ENCODE measurements at places on chromosomes 1 and 21.

DNA sequence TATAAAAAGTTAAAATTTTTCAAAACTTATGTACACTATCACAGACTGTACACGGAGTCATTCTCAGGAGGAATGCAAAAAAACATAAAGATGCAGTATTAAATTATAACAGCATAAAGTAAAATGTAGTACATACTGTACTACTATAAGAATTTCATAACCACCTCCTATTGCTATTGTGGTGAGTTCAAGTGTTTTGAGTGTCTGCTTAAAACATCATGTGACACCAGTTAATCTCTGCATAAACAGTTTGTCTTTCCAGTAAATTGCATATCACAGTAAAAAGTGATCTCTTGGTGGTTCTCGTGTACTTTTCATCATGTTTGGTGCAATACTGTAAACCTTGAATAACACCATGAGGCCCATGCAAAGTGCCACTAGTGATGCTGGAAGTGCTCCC lies 45.2 kb downstream of the SDCCAG8 start:
- no peak for DNase-seq

- DNase-seq, result no peak
Observed at GRCh38 chr1:183164340-183164739, 21.7 kb upstream of the LAMC2 start.

DNA sequence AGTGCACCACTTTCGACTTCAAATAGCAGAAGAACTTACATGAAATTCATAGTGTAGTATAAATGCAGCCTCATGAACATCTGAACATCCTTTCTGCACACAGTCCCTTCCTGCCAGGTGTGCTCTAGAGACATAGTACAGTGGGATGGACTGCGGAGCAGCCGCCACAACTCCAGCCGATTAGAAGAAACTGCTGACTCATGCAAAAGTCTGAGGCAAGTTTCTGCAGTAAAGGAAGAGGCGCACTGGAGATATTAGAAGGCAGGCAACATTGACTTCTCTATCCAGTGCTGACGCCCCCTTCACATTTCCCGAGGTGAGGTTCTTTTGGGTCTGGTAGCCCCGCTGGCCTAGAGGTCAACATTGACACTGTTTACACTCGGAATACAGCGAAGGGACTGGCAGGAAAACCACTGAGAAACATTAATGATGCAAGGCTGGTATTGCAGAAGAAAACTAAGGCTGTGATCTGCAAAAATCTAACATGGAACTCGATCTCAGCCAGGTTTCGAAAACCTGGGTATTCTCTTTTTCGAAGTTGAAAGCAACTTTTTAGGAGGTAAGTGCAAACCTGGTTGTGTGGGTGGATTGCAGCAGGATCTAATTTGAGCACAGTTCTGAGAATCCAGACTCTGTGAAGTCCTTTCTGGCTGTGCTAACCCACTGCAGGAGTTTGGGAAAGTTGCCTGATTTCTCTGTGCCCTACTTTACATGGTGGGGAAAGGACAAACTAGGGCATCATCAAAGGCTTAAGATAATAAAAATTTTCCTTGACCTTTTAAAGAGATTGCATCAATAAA lies 90.7 kb downstream of the CDC7 start:
- no peak for DNase-seq

GRCh38 chr1:115190540-115191170 lies 101.4 kb upstream of the TSPAN2 start:
- DNase-seq, result no peak

DNA sequence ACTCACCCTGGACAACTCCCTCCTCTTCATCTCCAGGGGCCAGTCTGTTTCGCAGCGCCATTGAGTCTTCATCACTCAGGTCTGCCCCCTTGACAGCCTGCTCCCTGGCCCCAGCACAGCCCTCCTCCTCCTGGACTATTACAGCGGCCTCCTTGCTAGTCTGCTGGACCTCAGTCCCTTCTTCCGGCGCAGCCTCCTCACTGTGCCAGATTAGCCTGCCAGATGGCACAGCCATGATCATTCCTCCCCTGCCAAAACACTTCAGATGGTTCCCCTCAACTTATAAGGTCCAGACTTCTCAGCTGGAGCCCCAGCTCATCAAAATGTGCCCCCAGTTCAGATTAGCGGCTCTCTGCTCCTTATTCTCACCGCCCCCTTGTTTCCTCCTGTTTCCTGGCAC lies 7.0 kb upstream of the CELSR2 start:
- no peak for DNase-seq

DNA sequence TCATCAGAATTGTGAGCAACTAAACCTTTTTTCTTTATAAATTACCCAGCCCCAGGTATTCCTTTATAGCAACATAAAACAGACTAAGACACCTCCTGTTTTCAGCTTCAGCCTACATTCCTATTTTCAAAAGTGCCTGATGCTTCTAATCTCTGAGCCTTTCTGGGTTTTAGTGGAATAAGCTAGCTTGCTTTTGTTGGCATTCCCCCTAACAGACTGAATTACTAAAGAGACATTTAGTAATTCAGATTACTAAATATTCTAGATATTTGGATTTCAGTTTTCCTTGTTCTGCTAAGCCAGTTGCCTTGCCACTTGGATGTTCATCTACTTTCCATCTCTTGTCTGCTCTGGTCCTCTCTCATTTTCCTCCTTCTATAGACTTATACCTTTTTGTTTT lies 10.5 kb upstream of the GNG12 start:
- no peak for DNase-seq

DNA sequence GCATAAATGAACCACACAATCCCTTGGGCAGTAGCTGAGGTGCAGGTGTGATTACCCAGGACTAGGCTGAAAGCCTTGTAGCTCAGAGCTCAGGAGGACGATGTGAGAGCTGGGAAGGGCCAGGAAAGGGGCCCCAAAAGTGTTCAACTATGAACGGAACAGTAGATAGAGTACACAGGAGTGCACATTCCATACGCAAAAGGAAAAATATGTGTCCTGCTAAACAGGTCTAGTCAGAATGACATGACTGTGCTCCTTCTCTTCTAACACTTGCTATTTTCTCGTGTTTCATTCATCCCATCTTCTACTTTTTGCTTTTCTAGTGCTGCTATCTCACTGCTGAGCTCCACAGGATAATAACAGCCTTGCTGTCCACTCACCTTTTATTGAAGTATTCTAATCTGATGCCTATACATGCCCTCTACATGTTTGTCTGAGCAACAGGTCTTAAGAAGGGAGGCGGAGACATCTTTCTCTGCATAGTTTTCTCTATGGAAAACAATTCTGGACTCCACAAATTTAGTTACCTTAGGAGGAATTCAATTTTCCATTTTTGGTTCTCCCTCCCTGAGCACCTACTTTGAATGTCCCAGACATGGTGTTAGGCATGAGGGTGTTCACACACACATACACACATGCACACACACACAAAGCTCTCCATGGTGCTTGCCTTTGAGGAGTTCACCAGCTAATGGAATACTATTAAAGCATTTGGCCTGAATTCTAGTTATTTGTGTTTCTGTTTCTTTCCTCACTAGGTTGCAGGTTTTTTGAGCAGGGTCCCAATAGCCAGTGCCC lies 3.4 kb downstream of the S100A10 start:
- no peak for DNase-seq

- peak; percentile 31 for DNase-seq
Observed at GRCh38 chr1:45012639-45013278, 705 bp downstream of the UROD start.

DNA sequence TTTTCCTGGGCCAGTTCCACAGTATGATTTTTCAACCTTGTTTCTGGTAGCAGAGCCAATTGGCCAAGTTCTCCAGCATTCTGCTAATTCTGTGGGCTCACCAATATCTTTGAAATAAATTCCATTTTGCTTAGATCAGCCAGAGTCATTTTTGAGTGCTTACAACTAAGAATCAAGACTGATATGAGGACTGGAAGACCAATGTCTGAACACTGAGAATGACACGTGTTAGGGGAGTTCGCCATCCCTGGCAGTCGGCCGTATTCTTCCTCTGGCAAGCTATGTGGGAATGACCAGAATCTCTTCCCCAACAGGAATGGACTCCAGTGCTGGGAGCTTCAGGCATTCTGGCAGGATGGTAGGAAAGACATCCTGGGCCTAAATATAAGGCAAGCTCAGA lies 4.9 kb upstream of the TENT5C start:
- DNase-seq, result peak; percentile 46

DNA sequence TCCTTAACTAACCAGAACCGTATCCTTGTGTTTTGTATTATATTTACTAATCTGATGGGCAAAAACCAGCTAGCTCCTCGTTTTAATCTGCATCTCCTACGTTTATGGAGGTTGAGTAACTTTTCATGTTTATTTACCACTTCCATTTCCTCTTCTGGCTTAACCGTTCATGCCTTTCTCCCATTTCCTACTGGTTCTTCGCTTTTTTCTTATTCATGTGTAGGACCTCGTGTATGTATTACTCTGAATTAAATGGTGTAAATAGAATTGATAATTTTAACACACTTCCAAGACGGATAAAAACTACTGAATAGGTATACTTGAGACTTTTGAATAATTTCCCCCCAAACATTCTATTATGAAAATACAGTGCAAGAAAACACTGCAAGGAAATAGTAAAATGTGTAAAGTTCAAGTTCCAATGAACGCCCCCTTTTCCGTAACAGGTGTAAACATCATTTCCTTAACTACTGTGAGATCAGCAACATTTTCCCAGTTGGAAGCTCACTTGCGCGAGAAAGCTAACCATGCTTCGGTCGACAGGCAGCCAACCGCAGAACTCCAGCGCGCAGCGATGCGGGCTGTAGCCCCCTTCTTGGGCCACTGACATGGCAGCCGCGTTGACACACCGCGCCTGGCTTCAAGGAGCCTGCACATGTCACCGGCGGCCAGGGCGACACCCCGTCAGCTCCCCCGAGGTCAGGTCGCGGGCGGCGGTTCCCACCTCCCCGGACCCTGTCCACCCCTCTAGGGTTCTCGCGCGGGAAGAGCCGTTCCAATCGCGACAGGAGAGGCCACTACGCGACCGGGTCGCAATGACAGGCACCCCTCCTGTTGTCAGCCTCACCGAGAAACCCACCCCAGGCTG lies 816 bp downstream of the EDEM3 start:
- peak; percentile 66 for DNase-seq

- no peak for DNase-seq
Observed at GRCh38 chr1:29626066-29626465, 389.7 kb downstream of the PTPRU start.

- DNase-seq, result no peak
Observed at GRCh38 chr1:36831186-36831810, 203.0 kb downstream of the GRIK3 start.

GRCh38 chr1:145747398-145748247 lies 28.3 kb downstream of the CD160 start:
- DNase-seq, result no peak

GRCh38 chr1:201602413-201603265 lies 63.7 kb downstream of the NAV1 start:
- DNase-seq, result no peak
